Activated T-helper 2 cell treated with anti-CD3 and anti-CD28 coated beads, Interferon-gamma antibody, Interleukin-2, Interleukin-4, amounts not matched to agents 10 μg/mL and 5 μg/mL and 100 μg/mL, durations not matched to agents 14 hours and 24 hours and 36 hours (primary cell): ENCODE measurements at places on chromosomes 16 and 17. TPM values are rescaled to one million over a fixed set of nuclear protein-coding genes. Genes with fewer than 3 reads are reported as not detected.
A peak's percentile ranks its signal among the peaks of the same experiment; 100 is the strongest.

- no peaks in the 10 kb centered on the region for H3K36me3 ChIP-seq
- H3K4me3 ChIP-seq = no peak overlapping the region
- DNase-seq = no peak
- no peaks in the 10 kb centered on the region for H3K27me3 ChIP-seq
- H3K4me1 ChIP-seq = no peaks in the 10 kb centered on the region
Observed at GRCh38 chr17:13740686-13741085, 139.0 kb upstream of the HS3ST3A1 start.

- H3K4me3 ChIP-seq = no peak overlapping the region
- no peak for DNase-seq
- H3K27me3 ChIP-seq = no peaks in the 10 kb centered on the region
- peaks cover 14% of the 10 kb centered on the region for H3K36me3 ChIP-seq
- H3K4me1 ChIP-seq = peaks cover 19% of the 10 kb centered on the region
Observed at GRCh38 chr16:53898993-53899392, 195.0 kb downstream of the FTO start.

DNA sequence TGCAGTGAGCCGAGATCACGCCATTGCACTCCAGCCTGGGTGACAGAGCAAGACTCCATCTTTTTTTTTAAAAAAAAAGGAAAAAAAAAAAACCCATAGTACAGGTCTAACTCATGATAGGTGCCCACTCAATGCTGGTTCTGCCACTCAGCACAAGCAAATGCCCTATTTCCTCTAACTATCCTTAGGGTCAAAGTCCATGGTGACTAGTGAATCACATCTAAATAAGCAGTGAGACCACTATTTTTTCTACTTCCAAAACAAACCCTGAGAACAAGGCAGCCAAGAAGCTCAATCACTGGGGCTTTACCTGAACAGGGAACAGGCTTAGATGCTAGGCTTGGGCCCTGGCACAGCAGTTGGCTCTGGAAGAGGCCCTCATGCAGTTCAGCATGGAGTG, 3.4 kb downstream of the BLTP2 start:
- no peak for DNase-seq
- H3K27me3 ChIP-seq = no peaks in the 10 kb centered on the region
- H3K27ac ChIP-seq = no peak overlapping the region
- H3K4me1 ChIP-seq = peaks cover 31% of the 10 kb centered on the region
- H3K36me3 ChIP-seq = peaks cover 78% of the 10 kb centered on the region

- no peak overlapping the region for H3K27ac ChIP-seq
- peaks cover 9% of the 10 kb centered on the region for H3K4me1 ChIP-seq
- DNase-seq = peak; percentile 18
- no peaks in the 10 kb centered on the region for H3K36me3 ChIP-seq
Observed at GRCh38 chr16:81873843-81874752, 95.0 kb downstream of the PLCG2 start.

- H3K4me3 ChIP-seq = no peak overlapping the region
- H3K27me3 ChIP-seq = peaks cover 11% of the 10 kb centered on the region
- peaks cover 4% of the 10 kb centered on the region for H3K36me3 ChIP-seq
- no peak for DNase-seq
- peaks cover 28% of the 10 kb centered on the region for H3K4me1 ChIP-seq
- no peak overlapping the region for H3K27ac ChIP-seq
Observed at GRCh38 chr17:75530837-75531720, 5.6 kb downstream of the LLGL2 start.

DNA sequence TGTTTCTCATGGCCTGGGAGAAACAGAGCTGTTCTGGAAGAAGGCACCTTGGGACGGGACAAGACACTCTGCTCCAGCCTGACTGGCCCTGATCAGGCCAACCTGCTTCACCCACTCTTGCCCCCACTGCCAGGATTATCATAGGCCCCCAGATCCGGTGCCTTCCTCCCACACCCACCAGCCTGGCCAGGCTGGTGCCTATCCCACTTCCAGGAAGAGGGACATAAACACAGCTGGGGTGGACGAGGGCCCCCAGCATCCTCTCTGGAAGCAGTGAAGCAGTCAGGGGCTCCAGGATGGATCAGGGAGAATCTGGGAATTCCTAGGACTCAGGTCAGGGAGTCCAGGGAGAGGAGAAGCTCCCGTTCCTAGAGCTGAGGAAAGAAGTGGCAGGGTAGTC, 16.9 kb upstream of the ITGA3 start:
- DNase-seq = no peak
- H3K4me3 ChIP-seq = no peak overlapping the region
- H3K27me3 ChIP-seq = peaks cover 5% of the 10 kb centered on the region

DNA sequence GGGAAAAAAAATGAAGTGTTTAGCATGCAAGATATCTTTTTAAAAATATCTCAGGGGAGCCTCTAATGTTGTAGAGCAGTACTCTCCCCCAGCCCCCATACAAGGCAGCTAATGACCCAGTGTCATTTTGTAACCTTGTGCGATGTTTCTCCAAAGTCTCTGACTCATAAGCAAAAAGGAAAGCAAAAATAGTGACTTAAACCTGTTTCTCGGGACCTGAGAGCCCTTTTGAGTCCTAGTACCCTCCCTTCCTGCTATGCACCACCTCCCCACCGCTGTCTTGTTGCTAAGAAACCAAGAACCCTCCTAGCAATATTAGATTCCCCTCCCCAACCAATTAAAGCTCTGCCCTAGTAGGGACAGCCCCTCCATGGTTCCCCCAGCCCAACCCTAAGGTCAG, 2.8 kb downstream of the MYCBPAP start:
- peak overlapping the region; percentile 84 for H3K27ac ChIP-seq
- H3K4me1 ChIP-seq = peaks cover 39% of the 10 kb centered on the region
- H3K36me3 ChIP-seq = no peaks in the 10 kb centered on the region
- no peaks in the 10 kb centered on the region for H3K27me3 ChIP-seq

- H3K27me3 ChIP-seq = no peaks in the 10 kb centered on the region
- no peak overlapping the region for H3K4me3 ChIP-seq
- no peak for DNase-seq
- H3K4me1 ChIP-seq = peaks cover 9% of the 10 kb centered on the region
- H3K36me3 ChIP-seq = no peaks in the 10 kb centered on the region
Observed at GRCh38 chr17:9363440-9364350, 211.9 kb downstream of the STX8 start.

DNA sequence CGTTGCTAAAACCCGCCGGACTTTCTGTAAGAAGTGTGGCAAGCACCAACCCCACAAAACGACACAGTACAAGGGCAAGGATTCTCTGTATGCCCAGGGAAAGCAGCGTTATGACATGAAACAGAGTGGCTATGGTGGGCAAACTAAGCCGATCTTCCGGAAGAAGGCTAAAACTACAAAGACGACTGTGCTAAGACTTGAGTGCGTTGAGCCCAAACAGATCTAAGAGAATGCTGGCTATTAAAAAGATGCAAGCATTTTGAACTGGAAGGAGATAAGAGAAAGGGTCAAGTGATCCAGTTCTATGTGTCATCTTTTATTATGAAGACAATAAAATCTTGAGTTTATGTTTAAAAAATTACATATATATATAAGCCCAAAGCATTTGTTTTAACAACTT, 20.3 kb downstream of the HELZ start:
- peaks cover 58% of the 10 kb centered on the region for H3K36me3 ChIP-seq
- H3K27me3 ChIP-seq = no peaks in the 10 kb centered on the region
- H3K4me3 ChIP-seq = no peak overlapping the region

DNA sequence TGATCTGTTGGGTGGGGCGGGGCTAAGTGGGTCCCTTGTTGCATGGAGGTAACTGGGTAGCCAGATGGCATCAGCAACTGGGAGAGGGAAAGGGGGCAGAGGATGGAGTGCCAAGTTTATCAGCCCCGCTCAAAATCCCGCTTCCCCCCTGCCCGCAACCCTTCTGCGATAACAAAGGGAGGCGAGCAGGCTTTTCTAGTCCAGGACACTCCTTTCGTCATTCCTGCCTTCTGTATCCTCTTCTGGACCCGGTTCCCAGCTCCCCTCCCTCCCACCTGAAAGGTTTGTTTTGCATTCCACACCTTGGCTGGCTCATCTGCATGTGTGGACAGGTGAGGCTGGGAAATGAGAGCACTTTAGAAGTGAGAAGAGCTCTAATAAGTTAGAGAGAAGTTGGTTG, 53.3 kb downstream of the HLF start:
- no peaks in the 10 kb centered on the region for H3K27me3 ChIP-seq
- peaks cover 10% of the 10 kb centered on the region for H3K36me3 ChIP-seq
- no peak overlapping the region for H3K27ac ChIP-seq

GRCh38 chr16:31129568-31130335, 5.8 kb downstream of the PRSS8 start:
- DNase-seq = no peak
- no peak overlapping the region for H3K4me3 ChIP-seq

DNA sequence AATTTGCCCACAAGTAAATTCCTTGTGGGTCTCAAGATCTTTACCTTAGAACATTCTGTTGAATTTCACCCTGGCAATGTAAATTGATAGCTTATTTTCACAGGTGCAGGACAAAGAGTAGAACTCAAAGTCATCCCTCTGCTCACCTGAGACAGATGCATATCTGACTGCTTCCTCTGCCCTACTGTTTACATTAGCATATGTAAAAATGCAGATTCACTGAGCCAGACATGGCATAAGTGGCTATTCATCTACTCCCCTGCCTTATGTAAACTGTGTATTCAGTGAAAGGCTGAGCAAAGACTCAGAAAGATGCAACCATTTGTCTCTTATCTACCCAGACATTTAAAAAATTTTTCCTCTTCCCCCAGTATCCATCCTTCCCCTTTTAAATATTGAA, 22.3 kb upstream of the MILR1 start:
- peaks cover 23% of the 10 kb centered on the region for H3K27me3 ChIP-seq
- no peak overlapping the region for H3K27ac ChIP-seq
- H3K36me3 ChIP-seq = no peaks in the 10 kb centered on the region
- no peaks in the 10 kb centered on the region for H3K4me1 ChIP-seq

DNA sequence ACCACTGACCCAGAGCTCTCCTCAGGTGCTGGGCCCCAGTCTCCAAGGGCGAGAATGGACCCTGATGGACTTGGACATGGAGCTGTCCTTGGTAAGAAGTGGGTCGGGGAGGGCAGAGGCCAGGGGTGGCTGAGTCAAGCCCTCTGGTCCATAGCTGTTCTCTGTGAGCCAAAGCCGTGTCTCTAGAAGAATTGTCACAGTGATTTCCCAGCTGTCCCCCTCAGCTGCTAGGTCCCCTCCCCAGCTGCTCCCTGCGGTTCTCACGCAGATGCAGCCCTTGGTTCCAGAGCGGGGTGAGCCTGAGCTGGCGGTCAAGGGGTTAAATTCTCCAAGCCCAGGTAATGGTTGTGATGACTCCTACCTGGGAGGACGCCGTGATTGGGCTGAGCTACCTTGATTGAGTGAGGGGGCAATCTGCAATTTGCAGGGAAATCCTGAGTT, 1.3 kb upstream of the NOL3 start:
- H3K4me1 ChIP-seq = peaks cover 45% of the 10 kb centered on the region
- no peak overlapping the region for H3K27ac ChIP-seq
- H3K36me3 ChIP-seq = peaks cover 30% of the 10 kb centered on the region
- no peak for DNase-seq
- H3K4me3 ChIP-seq = peak overlapping the region; percentile 26

GRCh38 chr17:3683054-3683511, 12.9 kb downstream of the P2RX5 start:
- DNase-seq = peak; percentile 43
- no peak overlapping the region for H3K4me3 ChIP-seq
- no peaks in the 10 kb centered on the region for H3K27me3 ChIP-seq
- H3K27ac ChIP-seq = peak overlapping the region; percentile 49
- peaks cover 45% of the 10 kb centered on the region for H3K36me3 ChIP-seq

DNA sequence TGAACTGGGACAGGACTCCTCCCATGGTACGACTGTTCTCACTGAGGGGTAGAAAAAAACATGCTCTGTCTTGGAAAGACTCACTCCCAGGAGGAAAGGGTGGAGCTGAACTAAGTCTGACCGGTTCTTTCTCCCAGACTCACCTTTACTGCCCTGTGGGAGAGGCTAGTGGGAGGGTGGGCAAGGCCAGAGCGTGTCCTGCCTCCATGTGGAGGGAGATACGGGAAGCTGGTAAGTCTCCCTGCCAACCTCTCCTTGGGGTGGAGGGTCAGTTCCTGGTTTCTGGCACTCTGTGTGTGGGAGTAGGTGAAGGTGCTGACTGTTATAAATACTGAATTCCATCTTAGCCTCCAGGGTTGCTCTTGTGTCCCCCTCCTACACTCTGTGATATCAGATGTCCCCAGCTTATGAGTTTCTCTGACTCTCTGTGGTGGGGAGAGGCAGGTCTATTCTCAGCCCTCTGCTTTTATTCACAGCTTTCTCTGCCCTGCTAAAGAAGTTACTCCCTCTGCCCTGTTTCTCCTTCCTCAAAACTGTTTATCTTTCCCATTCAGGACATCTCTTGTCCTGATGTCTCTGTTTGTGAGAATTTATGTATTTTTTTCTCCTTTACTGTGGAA, 26.9 kb upstream of the FAM20A start:
- H3K27ac ChIP-seq = no peak overlapping the region
- DNase-seq = no peak
- no peaks in the 10 kb centered on the region for H3K36me3 ChIP-seq
- H3K4me3 ChIP-seq = no peak overlapping the region
- H3K27me3 ChIP-seq = peaks cover 4% of the 10 kb centered on the region

- H3K4me1 ChIP-seq = no peaks in the 10 kb centered on the region
- no peak for DNase-seq
- H3K27me3 ChIP-seq = no peaks in the 10 kb centered on the region
Observed at GRCh38 chr17:46727572-46728348, 90.7 kb downstream of the WNT3 start.

DNA sequence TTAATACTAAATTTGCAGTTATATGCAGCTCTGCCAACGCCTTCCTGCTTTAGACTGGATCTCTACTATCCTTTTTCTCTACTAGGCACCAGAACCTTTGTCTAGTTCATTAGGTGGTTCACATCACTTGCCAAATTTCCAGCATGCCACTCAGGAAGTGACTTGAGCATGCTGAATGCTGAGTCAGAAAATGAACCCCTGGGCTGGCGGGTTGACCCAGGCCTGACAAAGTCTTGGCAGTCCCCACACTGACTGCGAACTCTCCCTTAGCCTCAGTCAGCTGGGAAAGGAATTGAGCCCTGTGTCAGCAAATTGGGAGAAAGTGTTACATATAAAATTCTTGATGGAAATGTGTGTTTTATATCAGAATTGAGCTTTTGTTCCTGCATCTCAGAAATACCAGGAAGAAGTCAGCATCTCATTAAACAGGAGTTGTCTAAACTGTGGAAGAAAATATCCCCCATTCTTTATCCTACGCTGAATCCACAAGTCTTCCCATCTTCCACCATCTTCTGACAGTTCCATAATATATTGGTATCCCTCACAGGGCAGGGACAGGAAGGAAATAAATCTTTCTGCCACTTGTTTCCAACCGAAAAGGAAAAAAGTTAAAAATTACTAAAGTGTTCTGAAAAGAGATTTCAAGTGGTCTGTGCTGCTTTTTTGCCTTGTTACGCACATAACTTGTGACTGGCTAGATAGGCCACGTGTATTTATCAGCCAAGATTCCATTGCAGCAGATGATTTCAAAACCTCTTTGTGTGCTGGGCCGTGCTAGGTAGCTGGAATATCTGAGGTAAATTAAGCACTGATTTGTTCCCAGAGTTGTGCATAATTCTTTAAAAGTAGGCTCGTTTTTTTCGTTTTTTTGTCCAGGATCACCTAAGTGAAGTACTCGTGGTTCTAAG, 16.7 kb upstream of the SLC12A3 start:
- H3K36me3 ChIP-seq = peaks cover 25% of the 10 kb centered on the region
- no peak overlapping the region for H3K4me3 ChIP-seq
- no peak for DNase-seq
- no peaks in the 10 kb centered on the region for H3K27me3 ChIP-seq

The C17orf113 gene
- 0.05 and 0.21 TPM in 2 replicates for total RNA-seq

The SOST gene
- not detected in 2 replicates for total RNA-seq

The WNT3 gene
- total RNA-seq = 0.07 TPM in 1 of 2 replicates, not detected in the other

The SPNS2 gene
- 0.09 and 0.16 TPM in 2 replicates for total RNA-seq

The NLRC5 gene
- total RNA-seq = 166 and 169 TPM in 2 replicates

The OR1F1 gene
- total RNA-seq = not detected in 2 replicates

The SPATA22 gene
- total RNA-seq = not detected in 2 replicates

The TBX2 gene
- 0.14 and 0.21 TPM in 2 replicates for total RNA-seq

The CFAP97D1 gene
- not detected in 2 replicates for total RNA-seq

The TAT gene
- not detected in 2 replicates for total RNA-seq

The PIRT gene
- not detected in 2 replicates for total RNA-seq

The DPEP1 gene
- total RNA-seq = not detected in 2 replicates
